ENCODE measurements at places on chromosomes 4 and X.

GRCh38 chr4:24143741-24144140 is 253.9 kb upstream of the PPARGC1A start:
- DNase-seq, result no peak

DNA sequence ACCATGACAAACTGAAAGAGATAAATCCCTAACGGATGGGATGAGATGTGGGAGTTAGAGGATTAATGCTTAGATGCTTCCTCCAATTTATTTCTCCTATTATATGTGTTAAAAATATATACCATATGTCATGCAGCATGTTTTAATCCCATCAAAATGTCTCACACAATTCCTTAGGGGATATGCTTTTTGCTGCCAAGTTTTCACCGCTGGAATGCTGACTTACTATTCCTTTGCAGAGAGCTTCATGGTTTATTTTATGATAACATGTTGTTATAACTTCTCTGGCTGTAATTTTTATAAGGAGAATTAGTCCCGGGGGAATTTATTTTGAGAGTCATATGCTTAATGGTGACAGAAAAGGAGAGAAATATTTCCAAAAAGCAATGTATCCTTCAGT is 670.3 kb downstream of the IL1RAPL1 start:
- DNase-seq, result no peak

GRCh38 chr4:8867624-8868320 is 3.9 kb downstream of the HMX1 start:
- DNase-seq, result no peak

DNA sequence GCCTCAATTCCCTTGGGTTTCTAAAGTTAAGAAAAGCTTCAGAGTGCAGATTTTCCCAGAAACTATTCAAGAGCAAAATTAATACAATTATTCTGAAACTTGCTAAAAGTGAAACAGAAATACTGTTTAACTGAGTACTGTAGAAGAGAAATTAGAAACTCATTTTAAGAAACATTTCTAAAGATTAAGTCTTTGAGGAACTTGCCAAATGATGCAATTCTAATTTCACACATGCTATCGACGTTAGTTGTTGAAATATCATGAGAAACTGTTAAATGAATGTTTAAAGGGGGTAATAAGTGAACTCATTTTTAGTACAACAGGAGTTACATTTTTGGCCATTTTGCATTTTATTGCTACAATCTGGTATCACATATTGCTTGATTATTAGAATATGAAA is 125.3 kb upstream of the MAOA start:
- DNase-seq, result no peak

GRCh38 chr4:183960046-183960420 is 54.9 kb downstream of the STOX2 start:
- peak; percentile 36 for DNase-seq

- no peak for DNase-seq
Measured at GRCh38 chrX:63758011-63758410, 27.0 kb downstream of the ARHGEF9 start.

- DNase-seq, result no peak
Measured at GRCh38 chr4:86840858-86841257, 8.3 kb downstream of the SLC10A6 start.

GRCh38 chr4:188976644-188977115 is 837.4 kb downstream of the TRIML1 start:
- DNase-seq, result no peak

- DNase-seq, result no peak
Measured at GRCh38 chrX:65671966-65672365, 4.5 kb downstream of the MSN start.

DNA sequence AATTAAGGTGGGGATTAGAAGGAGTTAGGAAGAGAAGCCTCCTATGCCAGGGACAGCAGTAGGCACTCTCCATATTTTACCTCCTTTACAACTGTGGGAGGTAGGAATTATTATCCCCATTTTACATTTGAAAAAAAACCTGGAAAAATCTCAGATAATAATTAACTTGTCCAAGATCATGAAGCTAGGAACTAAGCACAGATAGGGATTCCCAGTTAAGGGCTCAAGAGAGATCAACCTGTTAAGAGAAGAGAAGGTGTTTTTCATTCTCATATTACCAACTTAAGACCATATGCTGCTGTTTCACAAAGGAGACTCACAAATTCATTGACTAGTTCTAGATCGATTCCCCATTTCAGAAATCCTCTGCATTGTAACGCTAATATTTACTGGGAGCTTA is 16.1 kb upstream of the FAM47E start:
- DNase-seq, result no peak

- no peak for DNase-seq
Measured at GRCh38 chrX:38061335-38061734, 55.0 kb downstream of the SYTL5 start.

GRCh38 chrX:56763556-56764152 is 34.6 kb downstream of the NBDY start:
- DNase-seq, result no peak

DNA sequence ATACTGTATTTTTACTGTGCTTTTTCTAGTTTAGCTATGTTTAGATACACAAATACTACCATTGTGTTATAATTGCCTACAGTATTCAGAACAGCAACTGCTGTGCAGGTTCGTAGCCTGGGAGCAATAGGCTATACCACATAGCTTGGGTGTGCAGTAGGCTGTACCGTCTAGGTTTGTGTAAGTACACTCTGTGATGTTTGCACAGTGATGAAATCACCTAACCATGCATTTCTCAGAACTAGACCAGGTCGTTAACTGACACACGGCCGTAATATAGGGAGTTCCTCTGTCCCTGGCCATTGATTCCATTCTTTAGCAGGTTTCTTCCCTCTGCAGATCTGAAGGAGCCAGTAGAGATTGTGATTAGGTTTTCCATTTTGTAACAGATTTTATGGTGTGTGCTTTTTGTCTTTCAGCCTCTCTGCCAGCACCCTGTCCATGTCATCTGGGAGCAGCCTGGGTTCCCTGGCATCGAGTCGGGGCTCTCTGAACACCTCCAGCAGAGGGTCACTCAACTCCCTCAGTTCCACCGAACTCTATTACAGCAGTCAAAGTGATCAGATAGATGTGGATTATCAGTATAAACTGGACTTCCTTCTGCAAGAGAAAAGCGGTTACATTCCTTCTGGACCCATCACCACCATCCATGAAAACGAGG is 59.5 kb downstream of the CLDN22 start:
- DNase-seq, result no peak

DNA sequence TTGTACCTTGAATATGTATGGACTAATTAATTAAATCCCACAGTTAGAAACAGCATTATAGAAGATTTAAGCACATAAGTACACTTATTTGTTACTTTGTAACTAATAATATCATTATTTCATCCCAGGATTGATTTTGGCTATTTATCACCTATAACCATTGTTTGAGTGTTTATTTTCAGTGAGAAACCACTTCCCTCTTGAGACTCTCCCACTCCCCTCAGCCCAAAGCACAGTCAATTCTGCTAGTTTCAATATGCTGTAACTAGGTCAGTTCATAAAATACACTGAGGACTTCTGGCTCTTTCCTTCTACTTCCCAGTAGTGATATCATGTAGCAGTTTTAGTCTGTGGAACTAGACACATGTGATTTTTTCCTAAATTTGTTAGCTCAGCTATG is 16.3 kb downstream of the OFD1 start:
- no peak for DNase-seq

DNA sequence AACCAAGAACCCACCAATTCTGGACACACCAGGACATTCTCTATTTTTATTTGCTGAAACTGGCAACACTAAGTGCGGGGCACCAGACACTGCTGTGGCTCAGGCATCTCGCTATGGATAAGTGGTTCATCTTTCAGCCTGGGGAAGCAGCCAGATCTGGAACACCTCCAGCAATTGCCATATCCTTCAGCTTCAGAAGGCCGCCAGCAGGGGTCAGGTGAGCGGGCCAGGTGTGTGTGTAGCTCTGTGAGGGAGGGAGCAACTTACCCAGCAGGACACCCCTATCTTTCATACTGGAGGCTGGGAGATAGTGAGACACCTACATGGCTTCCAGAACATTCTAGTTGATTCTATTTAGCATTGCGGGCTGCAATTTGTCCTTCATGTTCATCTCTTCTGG is 57.0 kb upstream of the GBA3 start:
- no peak for DNase-seq

Measured in left ventricle myocardium inferior (tissue), 1 donor.